ENCODE measurements at places on chromosomes 12 and 14.

GRCh38 chr14:100573002-100573756 is 14.0 kb downstream of the BEGAIN start:
- no peak for DNase-seq

GRCh38 chr12:16399101-16399500 is 51.7 kb downstream of the MGST1 start:
- DNase-seq: no peak

GRCh38 chr14:40684328-40684727 is 922.3 kb upstream of the LRFN5 start:
- no peak for DNase-seq

DNA sequence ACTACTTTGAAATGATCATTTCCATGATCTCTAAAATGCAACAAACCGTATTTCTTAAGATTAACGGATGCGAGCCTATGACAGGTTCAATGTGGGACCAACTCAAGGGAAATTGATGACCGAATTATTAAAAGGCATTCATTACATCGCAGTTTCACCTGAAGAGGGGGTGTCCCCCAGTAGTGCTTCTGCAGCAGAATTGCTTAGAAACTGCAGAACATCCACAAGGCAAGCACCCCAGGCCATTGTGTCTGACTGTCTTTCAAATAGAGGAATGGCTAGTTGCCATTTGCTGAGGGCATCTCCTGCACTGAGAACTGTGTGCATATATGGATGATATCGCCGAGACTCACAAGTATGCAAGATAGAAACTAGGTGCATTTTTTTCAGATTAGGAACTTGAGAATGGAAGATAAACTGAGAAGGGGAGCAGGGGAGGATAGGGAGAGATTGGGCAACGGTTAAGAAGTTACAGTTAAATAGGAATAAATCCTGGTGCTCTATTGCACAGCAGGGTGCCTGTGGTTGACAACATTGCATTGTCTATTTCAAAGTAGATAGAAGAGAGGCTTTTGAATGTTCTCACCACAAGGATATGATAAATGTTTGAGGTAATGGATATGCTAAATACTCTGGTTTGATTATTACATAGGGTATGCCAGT is 234.3 kb upstream of the PLEKHG7 start:
- DNase-seq: no peak
